ENCODE measurements at places on chromosomes 7 and 10.

GRCh38 chr10:108663587-108663986 lies 1259.7 kb downstream of the XPNPEP1 start:
- no peak for DNase-seq

- no peak for DNase-seq
Observed at GRCh38 chr7:35533902-35534301, 161.0 kb downstream of the HERPUD2 start.

GRCh38 chr10:17166699-17167098 lies 34.8 kb downstream of the TRDMT1 start:
- no peak for DNase-seq

GRCh38 chr7:127629268-127629854 lies 11.4 kb upstream of the PAX4 start:
- no peak for DNase-seq

DNA sequence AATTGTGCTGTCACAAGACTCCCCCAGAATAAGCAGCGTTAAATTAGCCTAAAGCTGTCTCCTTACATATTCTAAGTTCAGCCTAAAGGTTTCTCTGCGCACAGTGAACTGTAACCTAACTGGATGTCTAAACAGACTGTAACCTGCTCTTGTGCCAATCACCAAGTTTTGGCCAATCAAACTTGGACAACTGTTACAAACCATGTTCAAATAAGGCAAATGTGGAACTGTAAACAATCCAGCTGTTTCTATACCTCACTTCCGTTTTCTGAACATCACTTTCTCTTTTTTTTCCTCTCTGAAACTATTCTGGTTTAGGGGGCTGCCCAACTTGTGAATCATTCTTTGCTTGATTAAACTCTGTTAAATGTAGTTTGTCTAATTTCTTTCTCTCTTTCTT lies 252.2 kb upstream of the HABP2 start:
- DNase-seq: no peak

- no peak for DNase-seq
Observed at GRCh38 chr10:132365102-132365501, 31.9 kb upstream of the PWWP2B start.

DNA sequence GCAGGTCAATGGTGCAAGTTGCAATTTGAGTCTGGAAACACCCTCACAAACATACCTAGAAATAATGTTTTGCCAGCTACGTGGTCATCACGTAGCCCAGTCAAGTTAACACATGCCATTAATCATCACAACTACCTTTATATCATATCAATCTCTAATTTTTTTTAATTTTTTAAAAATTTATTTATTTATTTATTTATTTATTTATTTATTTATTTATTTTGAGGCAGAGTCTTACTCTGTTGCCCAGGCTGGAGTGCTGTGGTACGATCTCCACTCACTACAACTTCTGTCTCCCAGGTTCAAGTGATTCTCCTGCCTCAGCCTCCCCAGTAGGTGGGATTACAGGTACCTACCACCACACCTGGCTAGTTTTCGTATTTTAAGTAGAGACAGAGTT lies 52.4 kb upstream of the MACROH2A2 start:
- no peak for DNase-seq

GRCh38 chr7:90621747-90622140 lies 25.6 kb downstream of the CDK14 start:
- no peak for DNase-seq

- no peak for DNase-seq
Observed at GRCh38 chr7:50310361-50310760, 5.8 kb downstream of the IKZF1 start.
